NCI-H1417 treated with DMSO at 0.1 percent for 48 hours (cell line): ENCODE measurements at places on chromosomes 13 and 19.

- no peak for DNase-seq
These were observed 87.6 kb upstream of the MBNL2 start for GRCh38 chr13:97134364-97135095.

DNA sequence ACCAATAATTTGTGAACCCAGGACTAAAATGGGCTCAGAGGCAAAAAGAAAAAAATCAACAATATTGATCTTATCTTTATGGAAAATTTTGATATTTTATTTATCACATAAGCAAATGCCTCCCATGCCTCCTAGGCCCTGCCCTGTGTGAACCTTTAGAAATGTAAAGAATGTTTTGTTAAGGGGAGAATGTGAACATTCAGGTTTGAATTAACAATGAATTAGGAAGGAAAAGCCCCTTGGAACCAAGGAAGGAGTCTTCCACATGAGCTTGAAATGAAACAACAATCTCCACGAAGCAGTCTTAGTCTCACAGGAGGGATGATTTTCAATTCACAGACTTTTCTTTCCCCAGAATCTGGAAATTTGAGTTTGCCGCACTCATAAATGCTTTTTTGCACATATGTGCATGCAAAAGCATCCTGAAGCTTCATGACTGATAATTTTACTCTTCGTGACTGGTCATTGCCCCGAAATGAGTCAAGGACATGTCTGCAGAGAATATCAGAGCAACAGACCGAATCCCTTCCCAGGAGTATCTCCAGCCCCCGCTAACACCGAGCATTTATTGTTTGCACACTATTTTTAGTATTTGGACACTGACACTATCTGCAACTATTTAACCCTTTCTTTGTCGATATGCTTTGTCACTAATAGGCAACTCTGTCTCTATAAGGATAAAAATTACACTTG lies 135.2 kb downstream of the DCT start:
- no peak for DNase-seq

DNA sequence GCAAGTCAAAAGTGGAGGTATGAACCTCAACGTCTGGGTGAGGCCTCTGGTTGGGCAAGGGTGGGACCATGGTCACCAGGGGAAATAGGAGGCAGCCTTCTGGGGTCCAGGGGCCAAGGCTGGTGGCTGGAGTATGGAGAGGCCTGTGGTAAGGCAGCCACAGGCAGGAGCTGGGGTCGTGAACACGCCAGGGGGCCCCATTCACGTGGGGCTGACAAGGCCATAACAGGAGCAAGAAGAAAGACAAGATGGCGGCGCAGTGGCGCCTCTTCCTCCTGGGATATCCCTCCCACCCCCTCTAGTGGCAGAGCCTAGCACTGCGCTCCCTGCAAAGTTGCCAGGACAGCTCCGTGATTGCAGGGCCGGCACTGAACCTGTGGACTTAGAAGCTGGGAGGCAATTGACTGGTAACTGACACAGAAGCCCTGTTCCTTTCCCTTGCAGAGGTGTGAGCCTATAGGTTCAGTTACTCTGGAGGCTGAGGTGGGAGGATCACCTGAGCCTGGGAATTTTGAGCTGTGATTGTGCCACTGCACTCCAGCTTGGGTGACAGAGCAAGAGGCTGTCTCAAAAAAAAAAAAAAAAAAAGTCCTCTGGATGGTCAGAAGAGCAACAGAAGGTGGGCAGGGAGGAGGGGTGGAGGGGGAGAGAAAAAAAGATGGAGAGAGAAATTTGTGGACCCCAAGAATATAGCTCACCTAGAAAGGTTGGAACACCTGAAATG lies 19.7 kb upstream of the EDDM13 start:
- no peak for DNase-seq

DNA sequence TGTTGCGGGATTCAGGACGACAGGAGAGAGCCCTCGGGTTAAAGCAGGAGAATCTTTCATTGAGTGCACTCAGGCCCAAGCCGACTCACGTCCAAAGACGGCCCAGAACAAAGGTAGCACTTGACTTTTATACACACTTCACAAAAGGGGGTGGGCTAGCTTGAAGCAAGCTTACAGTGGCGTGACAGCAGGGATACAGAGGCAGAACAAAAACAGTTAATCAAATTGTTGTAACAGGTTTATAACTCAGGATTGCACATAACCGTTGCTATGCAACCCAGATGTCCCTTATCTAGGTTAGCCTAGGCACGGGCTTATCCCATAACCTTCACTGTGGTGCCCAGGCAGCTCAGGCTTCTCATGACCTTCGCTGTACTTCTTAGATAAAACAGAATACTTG lies 2.0 kb downstream of the MED25 start:
- DNase-seq = no peak

GRCh38 chr13:22800526-22801401 lies 380.0 kb upstream of the SGCG start:
- no peak for DNase-seq

DNA sequence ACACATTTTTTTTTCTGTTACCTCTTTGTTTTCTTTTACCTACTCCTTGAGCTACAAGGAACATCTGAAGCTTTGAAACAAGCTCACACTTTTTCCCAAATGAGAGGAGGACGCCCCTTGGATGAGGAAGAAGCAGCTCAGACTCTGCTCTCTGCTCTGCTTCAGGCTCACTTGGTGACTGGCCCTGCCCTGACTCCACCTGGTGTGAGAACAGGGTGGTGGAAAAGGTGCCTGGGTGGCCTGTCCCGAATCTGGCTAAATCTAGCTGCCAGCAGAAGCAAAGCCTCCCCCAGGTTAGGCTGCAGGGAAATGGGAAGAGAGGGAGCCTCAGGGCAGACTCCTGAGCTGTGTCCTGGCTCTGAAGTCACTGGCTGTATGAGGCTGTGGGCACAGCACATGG lies 68.0 kb upstream of the CEACAM8 start:
- no peak for DNase-seq

DNA sequence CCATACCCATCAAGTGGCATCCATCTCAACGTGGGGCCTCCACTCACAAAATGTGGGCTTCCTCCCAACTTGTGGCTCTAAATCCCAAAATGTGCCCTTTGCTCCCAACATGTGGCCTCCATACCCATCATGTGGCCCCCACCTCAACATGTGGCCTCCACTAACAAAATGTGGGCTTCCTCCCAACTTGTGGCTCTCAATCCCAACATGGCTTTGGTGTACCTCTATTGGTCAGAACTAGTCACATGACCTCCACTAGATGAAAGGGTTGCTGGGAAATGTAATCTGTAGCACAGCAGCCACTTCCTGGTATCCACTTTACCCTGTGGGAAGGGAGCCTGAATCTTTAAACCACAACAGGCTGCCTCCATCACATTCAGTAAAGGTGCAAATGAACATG lies 10.1 kb upstream of the ACER1 start:
- no peak for DNase-seq

- DNase-seq = no peak
These were observed 51.5 kb upstream of the GTF3A start for GRCh38 chr13:27372896-27373295.

DNA sequence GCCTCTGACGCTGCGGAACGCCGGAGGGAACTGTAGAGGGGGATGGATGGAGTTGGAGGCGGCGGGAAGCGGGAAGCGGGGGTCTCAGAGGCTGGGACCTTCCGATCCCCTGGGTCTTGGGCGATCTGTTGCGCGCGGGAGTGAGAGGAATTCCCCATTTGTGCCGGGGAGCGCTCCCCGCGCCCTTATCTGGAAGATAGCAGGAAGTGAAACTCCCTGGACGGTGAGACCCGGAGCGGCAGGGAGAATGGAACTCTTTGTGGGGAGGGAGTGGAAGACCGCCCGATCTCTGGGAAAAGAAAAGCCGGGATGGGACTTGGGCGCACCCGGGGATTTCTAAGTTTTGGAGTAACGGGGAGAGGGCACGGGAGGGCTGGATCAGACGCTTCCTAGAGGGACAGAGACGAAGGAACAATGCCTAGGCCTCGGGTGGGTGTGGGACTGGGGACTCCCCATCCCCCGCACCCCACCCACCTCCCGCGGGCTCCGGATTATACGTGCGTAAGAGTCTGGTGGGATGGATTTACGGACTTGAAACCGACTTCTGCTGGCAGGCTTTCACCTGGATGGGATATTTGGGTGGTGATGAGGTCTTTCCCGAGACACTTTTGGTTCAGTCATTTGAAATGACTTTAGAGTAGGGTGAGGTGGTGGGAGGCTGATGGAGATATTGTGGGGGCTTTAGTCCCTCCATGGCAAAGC lies 495 bp downstream of the LSR start:
- DNase-seq = no peak

DNA sequence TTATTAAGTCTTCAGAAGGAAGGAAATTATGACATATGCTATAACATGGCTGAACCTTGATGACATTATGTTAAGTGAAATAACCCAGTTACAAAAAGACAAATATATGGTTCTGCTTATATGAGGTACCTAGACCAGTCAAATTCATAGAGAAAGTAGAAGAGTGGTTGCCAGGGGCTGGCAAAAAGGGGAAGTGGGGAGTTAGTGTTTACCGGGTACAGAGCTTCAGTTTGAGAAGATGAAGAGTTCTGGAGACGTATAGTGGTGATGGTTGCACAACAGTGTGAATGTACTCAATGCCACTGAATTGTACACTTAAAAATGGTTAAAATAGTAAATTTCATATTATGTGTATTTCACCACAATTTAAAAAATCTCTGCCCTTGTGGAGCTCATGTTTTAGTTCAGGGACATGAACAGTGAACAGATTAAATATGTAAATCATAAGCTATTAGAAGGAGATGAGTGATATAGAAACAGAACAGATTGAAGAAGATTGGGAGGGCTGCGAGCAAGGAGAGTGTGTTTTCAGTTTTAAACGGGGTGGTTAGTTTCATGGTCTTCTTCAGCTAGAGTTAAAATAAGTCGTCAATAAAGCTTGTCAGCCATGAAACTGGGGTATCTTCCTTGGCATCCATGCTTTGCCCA lies 355.2 kb downstream of the KCNRG start:
- DNase-seq = no peak

GRCh38 chr13:113373811-113374485 lies 10.0 kb upstream of the GRTP1 start:
- DNase-seq = no peak

DNA sequence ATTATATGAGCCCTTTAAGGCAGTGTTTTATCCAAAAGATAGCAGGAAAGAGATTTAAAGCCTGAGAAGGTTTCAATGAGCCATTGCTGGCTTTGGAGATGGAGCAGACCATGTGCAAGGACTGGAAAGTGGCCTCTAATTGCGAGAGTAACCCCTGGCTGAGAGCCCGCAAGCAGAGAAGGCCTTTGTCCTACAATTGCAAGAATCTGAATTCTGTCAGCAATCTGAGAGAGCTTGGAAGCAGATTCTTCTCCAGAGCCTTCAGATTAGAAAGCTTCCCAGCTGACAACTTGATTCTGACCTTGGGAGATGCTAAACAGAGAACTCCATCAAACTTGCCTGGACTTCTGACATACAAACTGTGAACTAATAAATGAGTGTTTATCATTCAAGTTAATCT lies 528.7 kb upstream of the KLF12 start:
- DNase-seq = no peak

GRCh38 chr19:38526430-38526829 lies 91.3 kb downstream of the MAP4K1 start:
- no peak for DNase-seq

GRCh38 chr13:110495376-110495775 lies 66.1 kb downstream of the RAB20 start:
- no peak for DNase-seq

DNA sequence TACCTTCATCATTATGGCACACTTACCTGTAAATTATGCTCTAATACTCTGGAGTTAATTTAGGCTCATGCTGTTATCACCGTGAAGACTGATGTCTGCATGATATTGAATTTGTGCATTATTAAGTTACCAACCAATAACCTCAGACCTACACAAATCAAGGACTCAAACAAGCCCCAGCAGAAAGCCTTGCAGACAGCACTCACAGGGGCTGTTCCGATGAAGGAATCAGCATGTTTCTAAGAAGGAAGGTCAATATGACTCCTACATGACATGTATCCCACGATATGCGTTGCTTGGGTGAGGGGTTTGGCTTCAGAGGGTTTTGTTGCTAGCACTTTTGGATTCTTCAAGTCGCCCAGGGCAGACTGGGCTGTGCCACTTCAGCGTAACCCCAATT lies 1071.2 kb upstream of the SLC10A2 start:
- no peak for DNase-seq

- no peak for DNase-seq
These were observed 1421.3 kb downstream of the OLFM4 start for GRCh38 chr13:54449922-54450321.

DNA sequence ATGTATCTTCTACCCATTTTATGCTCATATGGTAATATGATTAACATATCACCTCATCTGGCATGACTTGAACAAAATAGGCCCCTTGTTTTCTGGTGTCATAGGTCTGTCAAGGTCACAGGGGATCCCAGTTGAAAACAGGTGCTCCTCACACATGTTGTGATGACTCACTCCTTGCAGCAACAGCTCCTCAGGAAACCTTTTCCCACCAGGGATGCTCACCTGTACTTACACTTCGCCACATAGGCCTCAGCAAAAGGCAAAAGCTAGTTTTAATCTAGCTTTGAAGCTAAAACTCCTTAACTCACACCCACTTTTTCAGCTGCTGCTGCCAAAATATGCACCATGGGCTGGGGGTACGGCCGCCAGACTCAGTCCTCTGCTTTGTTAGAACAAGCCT lies 110.0 kb upstream of the SOX21 start:
- DNase-seq = no peak

GRCh38 chr19:48283908-48284307 lies 14.0 kb downstream of the ZNF114 start:
- DNase-seq = no peak

- DNase-seq = no peak
These were observed 65.1 kb upstream of the ARHGEF7 start for GRCh38 chr13:111049791-111050538.

DNA sequence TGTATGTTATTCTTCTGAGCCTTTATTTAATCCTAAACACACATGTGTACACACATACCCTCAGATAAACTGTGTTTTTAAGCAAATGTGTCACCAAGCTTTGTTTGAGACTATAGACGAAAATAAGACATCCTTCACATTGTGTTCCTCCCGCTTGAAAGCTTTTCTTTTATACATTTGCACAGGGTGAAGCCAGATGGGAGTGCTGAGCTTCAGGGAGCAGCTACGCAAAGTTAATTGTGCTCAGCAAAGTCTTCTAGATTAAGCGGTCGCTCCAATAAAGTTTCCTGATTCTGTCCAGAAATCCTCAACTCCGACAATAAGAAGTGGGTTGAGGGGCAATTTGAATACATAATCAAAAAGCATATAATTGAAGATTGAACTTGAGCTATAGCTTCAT lies 117.2 kb upstream of the ARGLU1 start:
- DNase-seq = no peak

GRCh38 chr19:42246143-42246921 lies 3.9 kb upstream of the GSK3A start:
- no peak for DNase-seq

DNA sequence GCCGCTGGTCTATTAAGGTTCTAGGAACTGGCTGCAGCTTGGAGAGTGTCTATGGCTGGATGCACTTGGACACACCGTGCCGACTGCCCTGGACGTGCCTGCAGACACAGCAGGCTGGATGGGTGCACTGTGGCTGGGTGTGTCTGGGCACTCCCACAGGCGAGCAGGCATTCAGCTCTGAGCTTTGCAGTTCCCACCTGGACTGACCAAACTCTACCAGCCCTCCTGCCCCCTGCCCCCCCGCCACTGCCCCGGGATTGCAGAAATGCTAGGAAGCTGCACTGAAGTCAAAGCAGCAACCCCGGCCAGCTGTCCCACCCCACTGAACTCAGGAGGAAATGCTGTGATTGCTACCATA lies 7.0 kb upstream of the LRP3 start:
- DNase-seq = no peak

GRCh38 chr13:100128838-100129237 lies 39.9 kb downstream of the PCCA start:
- DNase-seq = no peak
